M059J (cell line): ENCODE measurements at places on chromosomes 12 and 14.
A peak's percentile ranks its signal among the peaks of the same experiment; 100 is the strongest.

GRCh38 chr12:104748790-104749189 lies 209.3 kb downstream of the SLC41A2 start:
- peak; percentile 61 for DNase-seq

- no peak for DNase-seq
Observed at GRCh38 chr12:57816001-57816854, 2.3 kb downstream of the AVIL start.

- DNase-seq: peak; percentile 42
Observed at GRCh38 chr14:22650960-22651521, 6.9 kb upstream of the OR6J1 start.

DNA sequence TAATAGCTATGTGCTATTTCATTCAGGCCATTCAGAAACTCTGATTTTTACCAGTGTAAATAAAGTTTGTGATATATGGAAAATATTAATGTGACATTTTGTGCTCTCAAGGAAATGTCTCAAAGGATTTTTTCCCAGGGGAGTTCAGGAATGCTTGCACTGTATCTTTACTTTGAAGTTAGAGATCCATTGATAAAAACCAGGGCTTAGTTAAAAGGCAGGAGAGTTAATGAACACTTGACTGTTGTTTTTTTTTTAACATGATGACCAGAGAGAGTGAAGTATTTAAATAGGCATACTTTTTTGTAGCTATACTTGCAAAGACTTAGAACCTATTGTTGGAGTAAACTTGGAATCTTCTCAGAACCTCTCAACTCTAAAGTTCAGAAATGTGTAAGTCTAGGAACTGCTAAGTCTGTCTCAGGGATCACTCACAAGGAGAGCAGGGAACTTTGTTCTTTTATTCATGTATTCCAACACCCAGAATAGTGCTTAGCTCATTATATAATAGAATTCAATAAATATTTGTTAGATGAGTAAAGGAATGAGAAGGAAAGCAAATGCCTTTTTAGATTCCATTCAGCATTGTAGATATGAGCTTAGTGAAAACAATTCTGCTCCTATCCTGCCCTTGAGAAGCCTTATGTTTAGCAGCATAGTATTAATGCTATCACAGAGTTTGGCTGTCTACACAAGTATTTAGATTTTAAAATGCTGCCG lies 117.5 kb downstream of the DAAM1 start:
- peak; percentile 65 for DNase-seq

GRCh38 chr14:103520657-103521437 lies 1.8 kb downstream of the CKB start:
- no peak for DNase-seq

DNA sequence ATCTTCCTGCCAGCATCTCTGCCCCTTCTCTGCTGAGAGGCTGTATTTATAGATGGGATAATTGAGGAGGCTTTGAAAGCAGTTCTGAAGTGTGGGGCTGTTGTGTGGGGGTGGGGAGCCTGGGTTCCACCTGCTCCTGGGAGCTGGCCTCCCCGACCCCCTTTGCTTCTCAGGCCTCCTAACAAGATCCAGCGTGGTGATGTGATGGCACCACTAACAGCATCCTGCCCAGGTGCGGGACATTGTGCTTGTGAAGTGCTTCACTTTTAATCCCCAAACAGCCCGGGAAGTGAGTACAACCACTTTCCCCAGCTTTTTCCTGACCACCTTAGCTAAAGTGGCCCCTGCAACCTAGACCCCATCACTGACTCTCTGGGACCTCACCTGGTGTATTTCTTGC lies 95.1 kb upstream of the NRXN3 start:
- no peak for DNase-seq

DNA sequence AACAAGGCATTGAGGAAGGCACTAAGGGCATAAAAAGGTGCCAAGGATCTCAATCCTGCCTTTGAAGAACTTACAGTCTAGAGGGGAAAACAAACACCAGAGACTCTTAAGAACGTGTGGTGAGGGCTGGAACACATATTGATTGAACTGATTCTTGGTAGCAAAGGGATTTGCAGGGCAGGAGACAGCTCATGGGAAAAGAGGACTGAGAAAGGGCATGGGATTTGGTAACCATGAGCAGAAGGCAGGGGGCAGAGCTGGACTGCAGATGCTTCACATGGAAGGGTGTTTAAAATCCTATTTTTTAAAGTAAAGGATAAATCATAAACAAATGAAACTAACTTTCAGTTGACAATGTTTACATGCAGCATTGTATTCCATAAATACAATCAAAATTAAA lies 203.1 kb downstream of the ITPR2 start:
- DNase-seq: peak; percentile 62
